Stimulated activated CD8-positive, alpha-beta memory T cell treated with anti-CD3 and anti-CD28 coated beads, Interleukin-4, amount 100 ng/mL, for 4 hours (primary cell): ENCODE measurements at places on chromosomes 11 and 22.

- no peak for DNase-seq
These were observed 348.8 kb downstream of the SOX6 start for GRCh38 chr11:16007514-16007913.

- DNase-seq: no peak
These were observed 19.1 kb upstream of the XBP1 start for GRCh38 chr22:28819253-28820096.

- no peak for DNase-seq
These were observed 100.6 kb upstream of the SORL1-AS1 start for GRCh38 chr11:121553389-121553788.

DNA sequence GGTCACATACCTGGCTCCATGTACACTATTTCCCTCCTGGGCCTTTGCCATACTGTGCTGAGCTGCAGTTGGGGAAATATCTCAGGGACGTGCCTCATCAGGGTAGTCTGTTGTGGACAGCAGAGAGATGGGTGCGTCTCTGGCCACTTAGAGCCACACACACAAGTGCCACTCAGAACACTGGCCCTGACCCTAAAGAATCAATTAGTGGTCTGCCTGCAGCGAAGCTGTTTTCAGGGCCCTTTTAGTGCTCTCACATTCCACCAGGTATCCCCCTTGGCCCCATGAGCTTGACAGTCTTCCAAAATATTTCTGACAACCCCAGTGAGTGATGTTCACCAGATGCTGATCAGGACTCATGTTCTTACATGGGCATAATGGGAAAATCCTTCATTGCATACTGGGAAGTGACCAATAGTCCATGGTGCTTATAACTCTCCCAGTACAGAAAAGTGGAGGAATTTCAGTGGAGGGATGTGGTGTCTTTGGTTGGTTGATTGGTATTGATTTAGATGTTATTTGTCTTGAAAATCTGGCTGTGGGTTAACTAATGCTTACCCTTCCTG is 66.1 kb downstream of the ME3 start:
- no peak for DNase-seq

GRCh38 chr11:59418156-59418555 is 8.1 kb downstream of the OR5A2 start:
- no peak for DNase-seq

- DNase-seq: no peak
These were observed 91.5 kb downstream of the MORC2 start for GRCh38 chr22:30876915-30877553.

DNA sequence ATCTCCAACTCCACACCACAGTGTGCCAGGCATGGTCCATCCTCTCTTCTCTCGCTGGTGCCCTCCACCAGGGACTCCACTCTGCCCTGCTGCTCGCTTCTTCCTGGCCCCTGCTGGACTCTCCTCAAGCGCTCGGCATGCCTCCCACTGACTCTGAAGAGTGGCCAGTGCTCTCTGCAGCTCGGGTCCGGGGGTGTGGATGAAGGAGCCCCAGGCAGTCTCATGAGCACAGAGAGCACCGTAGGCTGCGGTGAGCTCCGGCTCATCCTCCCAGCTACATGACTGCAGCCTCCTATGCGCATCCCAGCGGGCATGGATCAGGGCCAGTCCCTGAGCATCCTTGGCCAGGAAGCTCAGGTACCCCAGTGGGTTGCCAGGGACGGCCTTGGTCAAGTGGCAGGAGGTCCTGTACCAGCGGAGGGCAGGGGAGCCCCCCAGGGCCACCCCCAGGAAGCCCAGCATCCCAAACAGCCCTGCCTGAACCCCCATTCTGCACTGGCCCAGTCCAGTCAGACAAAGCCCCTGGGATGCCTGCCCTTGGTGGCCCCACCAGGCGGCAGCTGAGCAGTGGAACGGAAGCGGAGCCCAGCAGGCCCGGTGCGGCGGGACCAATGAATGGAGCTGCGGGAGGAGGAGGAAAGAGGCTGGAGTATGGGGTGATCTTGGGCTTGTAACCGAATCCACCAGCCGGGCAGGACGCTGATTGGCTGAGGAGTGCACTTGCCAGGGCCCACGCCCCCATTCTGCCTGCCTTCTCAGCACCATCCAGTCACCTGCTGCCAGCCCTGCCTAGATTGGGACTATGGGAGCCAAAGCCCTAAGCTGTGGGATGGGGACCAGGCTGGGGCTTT is at the start of gene PLA2G3:
TSS of gene PLA2G3 (minus strand) at position 643 of the 851 bp plus-strand sequence. CDS start at position 489, 154 bp downstream.
- no peak for DNase-seq

DNA sequence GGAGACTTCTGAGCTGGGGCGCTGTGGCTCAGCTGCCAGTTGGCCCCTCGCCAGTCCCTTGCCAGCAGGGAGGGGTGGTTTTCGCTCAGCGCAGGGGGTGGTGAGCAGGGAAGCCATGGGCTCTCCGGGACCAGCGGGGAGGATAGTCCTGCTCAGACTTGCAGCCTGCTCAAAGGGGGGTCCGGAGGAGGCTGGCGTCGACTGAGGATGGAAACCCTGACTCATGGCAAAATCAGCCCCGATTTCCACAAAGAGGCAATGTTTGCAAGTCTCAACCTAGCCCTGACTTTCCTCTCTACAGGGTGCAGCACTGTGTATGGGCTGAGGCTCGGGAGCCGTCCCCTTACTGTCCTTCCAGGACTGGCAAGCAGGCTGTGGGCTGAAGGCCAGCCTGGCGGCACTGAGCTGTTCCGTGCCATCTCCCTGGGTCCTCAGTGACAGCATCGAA is 35.1 kb downstream of the FBLN1 start:
- DNase-seq: no peak

DNA sequence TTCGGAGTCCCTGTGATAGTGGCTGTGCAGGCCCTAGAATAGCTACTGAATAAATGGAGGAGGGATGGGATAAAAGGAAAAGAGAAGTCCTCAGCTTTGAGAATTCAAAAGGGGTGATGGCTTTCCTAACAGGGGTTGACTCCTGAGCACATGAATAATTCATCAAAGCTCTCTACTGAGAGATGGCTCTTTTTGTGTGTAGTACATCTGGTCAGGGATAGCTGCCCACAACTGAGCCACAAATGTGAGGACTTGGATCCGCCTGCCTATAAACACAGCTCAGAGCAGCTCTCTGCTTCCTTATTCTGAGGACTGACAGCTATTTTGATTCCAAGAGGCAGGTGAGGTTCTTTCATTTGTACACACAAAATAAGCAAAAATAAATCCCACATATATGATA is 82.3 kb downstream of the USP35 start:
- no peak for DNase-seq

GRCh38 chr22:17302616-17303015 is 66.6 kb upstream of the CECR2 start:
- no peak for DNase-seq

DNA sequence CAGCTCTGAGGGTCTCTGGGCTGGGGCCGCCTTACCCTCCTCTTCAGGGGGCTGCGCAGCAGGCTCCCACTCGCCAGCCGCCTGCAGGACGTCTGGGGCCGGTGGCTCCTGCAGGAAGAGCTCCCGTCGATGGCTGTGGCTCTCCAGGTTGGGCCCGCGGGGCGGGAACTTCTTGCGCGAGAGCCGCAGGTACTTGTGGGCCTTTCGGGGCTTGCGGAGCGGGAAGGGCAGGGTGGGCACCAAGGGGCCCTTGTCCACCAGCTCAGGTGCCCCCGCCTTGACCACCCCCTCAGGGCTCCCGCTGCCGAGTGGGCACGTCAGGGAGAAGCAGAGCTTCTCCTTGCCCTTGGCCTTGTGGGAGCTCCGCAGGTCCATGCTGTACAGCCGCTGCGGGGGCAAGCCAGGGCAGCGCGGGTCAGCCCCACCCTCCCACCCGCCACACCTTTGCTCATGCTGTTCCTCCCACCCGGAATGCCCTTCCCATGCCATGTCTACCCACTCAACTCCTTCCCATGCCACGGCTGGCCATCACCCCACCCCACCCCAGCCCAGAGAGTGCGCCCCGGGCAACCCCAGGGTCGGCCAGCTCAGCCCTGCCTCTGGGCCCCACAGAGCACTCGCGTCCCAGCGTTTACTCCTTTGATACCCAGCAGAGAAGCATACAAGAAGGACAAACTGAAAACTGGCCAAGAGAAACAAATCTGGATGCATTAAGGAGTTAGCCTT is 18.0 kb downstream of the CBX7 start:
- no peak for DNase-seq

DNA sequence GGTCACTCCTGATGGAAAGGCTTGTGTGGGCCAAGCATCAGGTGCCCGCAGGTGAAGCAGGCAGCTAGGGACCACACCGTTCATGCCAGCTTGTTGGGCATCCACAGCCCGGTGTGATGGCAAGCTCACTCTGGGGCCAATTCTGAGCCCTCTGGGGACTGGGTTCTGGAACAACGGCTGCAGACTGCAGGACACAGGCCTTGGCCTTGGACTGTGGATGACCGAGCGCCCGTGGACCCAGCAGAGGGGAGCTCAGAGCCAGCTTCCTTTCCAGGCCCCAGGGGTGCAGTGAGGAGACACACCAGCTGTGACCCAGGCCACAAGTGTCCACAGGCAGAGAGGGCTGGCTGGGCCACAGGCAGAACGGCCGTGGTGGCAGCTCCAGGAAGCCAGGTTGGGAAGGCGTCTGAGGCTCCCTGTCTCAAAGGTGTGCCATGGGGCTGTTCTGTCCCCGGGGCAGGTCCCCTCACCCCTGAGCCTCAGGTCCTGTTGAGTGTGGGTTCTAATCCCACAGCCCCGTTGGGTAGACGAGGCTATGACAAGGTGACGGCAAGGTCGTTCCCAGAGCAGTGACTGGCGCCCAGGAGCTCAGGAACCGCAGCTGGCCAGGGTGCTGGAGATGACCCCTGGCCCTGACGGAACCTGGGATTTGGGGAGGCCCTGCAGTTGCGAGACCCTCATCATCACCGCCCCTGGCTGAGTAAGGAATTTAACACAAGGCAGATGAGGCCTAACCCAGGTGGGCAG is 1079.4 kb downstream of the BRD1 start:
- DNase-seq: no peak

- no peak for DNase-seq
These were observed 125.3 kb downstream of the FEZ1 start for GRCh38 chr11:125370561-125371389.

- no peak for DNase-seq
These were observed 232.4 kb downstream of the MIAT start for GRCh38 chr22:26889802-26890201.

DNA sequence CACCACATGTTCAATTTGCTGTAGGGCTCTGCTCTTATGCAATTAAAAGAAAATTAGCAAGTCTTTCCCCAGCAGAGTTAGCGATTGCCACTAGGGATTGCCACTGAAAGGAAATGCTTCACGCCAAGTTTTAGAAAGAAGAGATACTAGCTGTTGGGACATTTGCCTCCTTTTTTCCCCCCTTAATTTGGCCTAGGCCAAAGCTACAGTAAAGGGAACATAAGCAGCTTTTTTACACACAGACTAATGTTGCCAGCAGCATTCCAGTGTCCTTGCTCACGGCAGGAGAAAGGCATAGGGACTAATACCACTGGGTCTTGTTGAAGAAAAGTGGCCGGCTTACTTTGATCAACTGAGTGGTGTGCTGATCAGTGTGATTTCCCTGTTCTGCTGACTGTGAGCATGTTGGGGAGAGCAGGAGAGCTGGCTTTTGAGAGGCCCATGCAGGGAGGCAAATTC is 71.2 kb downstream of the PHF21A start:
- DNase-seq: no peak

DNA sequence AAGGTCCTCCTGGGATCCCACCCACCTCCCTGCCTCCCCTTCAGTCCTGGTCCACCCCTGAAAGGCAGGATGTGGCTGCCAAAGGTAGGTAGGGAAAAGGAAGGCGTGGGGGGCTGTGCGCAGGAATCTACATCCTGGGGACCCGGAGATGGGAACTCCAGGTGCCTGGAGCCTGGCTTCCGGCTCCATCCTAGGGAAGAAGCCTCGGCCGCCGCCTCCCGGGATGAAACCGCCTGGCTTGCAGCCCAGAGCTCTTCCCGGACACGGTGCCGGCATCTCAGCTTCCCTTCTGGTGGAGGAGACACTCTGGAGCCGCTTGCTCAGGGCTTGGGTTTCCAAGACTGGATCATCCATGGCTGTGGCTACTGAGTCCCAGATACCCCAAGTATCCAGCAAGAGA is 33.3 kb upstream of the PDGFB start:
- DNase-seq: no peak

- DNase-seq: no peak
These were observed 51.0 kb downstream of the DNHD1 start for GRCh38 chr11:6548121-6548520.

GRCh38 chr11:109865548-109866186 is 227.5 kb upstream of the ZC3H12C start:
- DNase-seq: no peak

- DNase-seq: no peak
These were observed 51.4 kb downstream of the PKNOX2 start for GRCh38 chr11:125215976-125216375.

DNA sequence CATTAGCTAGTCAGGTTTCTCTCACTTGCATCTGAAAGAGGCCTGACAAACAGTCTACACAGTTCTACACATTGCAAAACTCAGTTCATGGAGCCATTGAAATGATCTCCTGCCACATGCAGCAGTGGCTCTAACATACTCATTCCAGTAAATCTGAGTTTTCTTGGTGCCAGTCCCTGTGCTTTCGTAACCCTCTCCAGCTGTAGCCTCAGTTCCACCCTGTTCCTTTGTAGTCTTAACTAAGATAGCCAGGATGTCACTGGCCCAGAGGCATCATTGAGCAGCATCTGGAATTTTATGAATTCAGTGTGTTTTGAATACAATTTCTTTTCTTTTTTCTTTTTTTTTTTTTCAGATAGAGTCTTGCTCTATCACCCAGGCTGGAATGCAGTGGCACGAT is 37.4 kb upstream of the ZBED5 start:
- DNase-seq: no peak

GRCh38 chr11:73193251-73194033 is 24.6 kb upstream of the P2RY2 start:
- no peak for DNase-seq

GRCh38 chr11:75480185-75481175 is 45.3 kb downstream of the GDPD5 start:
- DNase-seq: no peak

DNA sequence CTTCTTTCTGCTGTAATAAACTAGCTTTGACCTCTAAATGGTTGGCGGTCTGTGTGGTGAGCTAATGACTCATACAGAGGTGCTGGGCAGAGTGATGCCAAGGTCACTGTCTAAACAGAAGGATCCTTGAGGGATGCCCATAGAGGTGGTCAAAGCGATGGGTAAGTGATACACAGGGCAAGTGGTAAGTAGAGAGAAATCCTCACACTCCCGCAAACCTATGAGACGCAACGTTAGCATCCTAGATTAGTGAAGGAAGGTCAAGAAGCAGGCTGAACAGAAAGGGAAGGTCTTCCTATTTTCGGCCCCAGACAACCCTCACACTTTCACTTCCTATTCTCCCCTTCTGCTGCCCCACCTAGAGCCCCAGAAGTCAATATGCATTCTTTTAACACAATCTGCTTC is 65.6 kb upstream of the SESN3 start:
- no peak for DNase-seq

DNA sequence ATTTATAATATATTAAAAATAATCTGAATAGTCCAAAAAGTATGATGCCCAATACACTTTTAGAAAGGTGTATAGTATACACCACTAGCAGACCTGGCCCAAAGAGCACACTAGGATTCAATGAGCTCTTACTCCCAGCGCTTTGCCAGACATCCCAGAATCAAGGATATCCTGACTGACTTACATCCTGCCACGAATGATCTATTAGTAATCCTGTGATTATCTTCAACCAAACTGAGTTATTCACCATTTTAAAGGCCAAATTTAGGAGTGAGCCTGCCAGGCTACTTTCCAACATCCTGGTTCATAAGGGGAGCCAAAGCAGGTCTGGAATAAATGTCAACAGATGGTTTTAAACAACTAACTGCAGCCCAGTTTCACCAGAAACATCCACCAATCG is 60.8 kb upstream of the FAM181B start:
- DNase-seq: no peak
